ENCODE measurements at places on chromosomes 2 and 18. TPM values are rescaled to one million over a fixed set of nuclear protein-coding genes. Genes with fewer than 3 reads are reported as not detected.

DNA sequence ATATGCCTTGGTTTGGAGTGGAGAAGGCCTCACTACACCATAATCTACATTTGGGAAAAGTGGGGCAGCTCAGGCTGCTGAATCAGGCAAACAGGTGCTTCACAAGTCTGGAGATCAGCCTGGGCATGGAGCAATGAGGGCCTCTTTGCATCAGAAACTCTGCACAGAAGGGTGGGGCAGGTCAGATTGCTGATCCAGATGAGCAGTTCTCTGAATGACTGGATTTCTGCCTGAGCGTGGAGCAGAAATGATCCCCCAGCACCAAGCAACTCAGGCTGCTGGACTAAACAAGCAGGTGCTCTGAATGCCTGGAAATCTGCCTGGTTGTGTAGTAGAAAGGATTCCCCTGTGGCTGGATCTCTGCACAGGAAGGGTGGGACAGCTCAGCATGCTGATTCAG lies 605.3 kb upstream of the ZNF804A start:
- H3K4me1 ChIP-seq, result no peaks in the 10 kb centered on the region
- H3K27ac ChIP-seq, result no peak overlapping the region
- H3K4me3 ChIP-seq, result no peak overlapping the region
- H3K27me3 ChIP-seq, result no peaks in the 10 kb centered on the region

DNA sequence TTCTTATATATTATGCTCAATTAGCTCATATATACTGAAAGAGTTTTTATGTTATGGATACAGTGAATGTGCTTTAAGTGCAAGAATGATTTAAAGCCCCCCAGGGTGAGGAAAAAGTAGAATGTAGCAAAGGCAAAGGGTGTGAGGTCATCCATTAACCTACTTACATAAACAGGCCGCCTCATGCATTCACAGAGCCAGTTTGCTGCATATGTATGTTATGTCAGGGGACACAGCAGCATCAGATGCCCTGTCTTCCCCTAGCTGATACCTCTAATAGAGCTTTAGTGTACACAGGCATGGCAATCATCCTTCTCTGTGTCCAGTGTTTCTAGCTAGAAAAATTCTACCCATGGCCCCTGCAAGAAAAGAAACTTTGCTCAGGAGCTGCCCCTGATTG lies 187.8 kb upstream of the FSHR start:
- no peak overlapping the region for H3K4me3 ChIP-seq
- H3K36me3 ChIP-seq, result no peaks in the 10 kb centered on the region
- no peak for DNase-seq
- H3K27me3 ChIP-seq, result no peaks in the 10 kb centered on the region
- no peaks in the 10 kb centered on the region for H3K4me1 ChIP-seq
- H3K27ac ChIP-seq, result no peak overlapping the region

GRCh38 chr18:78595453-78595852 lies 384.2 kb upstream of the SALL3 start:
- H3K4me3 ChIP-seq, result no peak overlapping the region
- H3K36me3 ChIP-seq, result peaks cover 2% of the 10 kb centered on the region
- no peak overlapping the region for H3K27ac ChIP-seq
- DNase-seq, result no peak
- no peaks in the 10 kb centered on the region for H3K27me3 ChIP-seq
- H3K4me1 ChIP-seq, result no peaks in the 10 kb centered on the region

DNA sequence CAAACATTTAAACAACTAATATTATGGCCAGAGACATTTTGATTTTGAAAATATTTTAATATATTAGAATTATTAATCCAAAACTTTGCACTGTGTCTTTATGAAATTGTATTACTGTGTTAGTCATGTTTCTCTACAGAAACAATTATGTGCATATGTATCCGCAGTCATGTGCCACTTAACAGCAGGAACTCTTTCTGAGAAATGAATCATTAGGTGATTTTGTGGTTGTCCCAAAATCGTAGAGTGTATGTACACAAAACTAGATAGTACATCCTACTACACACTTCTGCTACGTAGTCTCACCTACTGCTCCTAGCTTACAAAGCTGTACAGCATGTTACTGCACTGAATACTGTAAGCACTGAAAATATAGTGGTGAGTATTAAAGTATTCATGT lies 479.2 kb upstream of the DSEL start:
- no peaks in the 10 kb centered on the region for H3K27me3 ChIP-seq
- no peaks in the 10 kb centered on the region for H3K36me3 ChIP-seq
- no peak for DNase-seq
- H3K4me3 ChIP-seq, result no peak overlapping the region

- no peaks in the 10 kb centered on the region for H3K36me3 ChIP-seq
- DNase-seq, result no peak
- H3K27me3 ChIP-seq, result peaks cover 5% of the 10 kb centered on the region
- H3K4me1 ChIP-seq, result no peaks in the 10 kb centered on the region
Observed at GRCh38 chr18:8341481-8342230, 267.6 kb upstream of the RAB12 start.

- H3K4me3 ChIP-seq, result no peak overlapping the region
- peaks cover 25% of the 10 kb centered on the region for H3K27me3 ChIP-seq
- no peak overlapping the region for H3K27ac ChIP-seq
- H3K4me1 ChIP-seq, result no peaks in the 10 kb centered on the region
- no peaks in the 10 kb centered on the region for H3K36me3 ChIP-seq
- no peak for DNase-seq
Observed at GRCh38 chr18:62609764-62610163, 86.9 kb downstream of the ZCCHC2 start.

DNA sequence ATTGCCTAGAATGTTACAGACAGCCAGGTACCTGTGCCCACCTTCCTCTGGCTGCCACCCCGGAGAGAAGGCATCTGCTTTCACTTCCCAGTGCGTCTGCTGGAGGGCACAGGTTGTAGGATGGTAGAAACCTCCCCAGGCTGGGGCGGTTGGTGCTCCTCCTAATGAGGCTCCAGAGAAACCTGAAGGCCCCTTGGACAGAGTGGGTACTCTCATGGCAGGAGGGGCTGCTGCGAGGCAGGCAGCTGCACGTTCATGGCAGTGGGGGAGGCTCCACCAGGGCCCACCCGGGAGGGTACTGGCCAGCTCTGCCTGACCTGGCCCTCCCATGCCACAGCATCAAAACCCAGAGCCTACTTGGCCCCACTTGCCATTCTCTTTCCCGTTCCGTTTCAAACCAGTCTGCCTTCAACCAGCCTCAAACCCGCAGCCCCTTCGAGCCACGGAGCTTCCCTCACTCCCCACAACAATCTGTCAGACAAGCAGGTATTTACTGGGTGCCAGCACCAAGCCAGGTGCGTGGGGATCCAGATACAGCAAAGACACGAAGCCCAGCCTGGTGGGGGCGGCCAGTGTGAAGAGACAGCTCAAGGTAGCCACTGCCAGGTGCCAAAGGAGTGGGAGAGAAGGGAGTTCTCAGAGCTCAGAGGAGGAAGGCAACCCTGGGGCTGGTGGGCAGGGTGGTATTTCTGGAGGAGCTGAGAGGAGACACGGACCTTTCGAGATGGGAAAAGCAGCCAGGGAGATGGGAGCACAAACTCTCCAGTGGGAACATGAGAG lies 229.6 kb downstream of the LOXHD1 start:
- no peaks in the 10 kb centered on the region for H3K36me3 ChIP-seq
- H3K27me3 ChIP-seq, result no peaks in the 10 kb centered on the region
- no peaks in the 10 kb centered on the region for H3K4me1 ChIP-seq
- no peak overlapping the region for H3K27ac ChIP-seq

GRCh38 chr2:214550786-214551185 lies 139.9 kb downstream of the VWC2L start:
- H3K4me3 ChIP-seq, result no peak overlapping the region
- DNase-seq, result no peak
- H3K4me1 ChIP-seq, result no peaks in the 10 kb centered on the region

DNA sequence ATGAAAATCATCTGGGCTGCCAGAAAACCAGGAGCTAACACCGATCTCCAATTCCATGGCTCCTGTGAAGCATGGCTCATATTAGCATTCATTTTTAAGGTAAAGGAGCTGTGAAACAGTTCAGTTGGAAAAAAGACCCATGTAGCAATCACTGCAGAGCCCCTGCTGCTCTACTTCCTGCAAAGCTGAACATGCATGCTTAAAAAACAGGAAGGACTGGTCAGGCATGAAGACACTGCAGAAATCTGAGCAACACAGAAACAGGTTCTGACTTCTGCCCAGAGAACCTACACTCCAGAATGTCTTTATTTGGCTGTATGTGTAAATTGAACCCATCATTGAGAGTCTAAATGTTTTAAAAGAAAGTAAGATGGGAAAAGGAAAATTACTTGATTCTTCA lies 950.6 kb downstream of the DCDC2C start:
- H3K27ac ChIP-seq, result no peak overlapping the region
- no peaks in the 10 kb centered on the region for H3K36me3 ChIP-seq
- H3K4me1 ChIP-seq, result no peaks in the 10 kb centered on the region

IL36RN gene
- total RNA-seq, result not detected

VWC2L gene
- not detected for total RNA-seq

SOX11 gene
- total RNA-seq, result not detected

OXER1 gene
- total RNA-seq, result 1.9 TPM

PSD4 gene
- 174 TPM for total RNA-seq

All from activated T-cell treated with anti-CD3 and anti-CD28 coated beads, Interleukin-2, amount 50 U/mL, for 72 hours (primary cell).